ENCODE measurements at places on chromosomes 3 and 15.

GRCh38 chr15:92683511-92683834 is 27.9 kb upstream of the FAM174B start:
- DNase-seq, result no peak

- no peak for DNase-seq
These were observed 112.6 kb downstream of the SQOR start for GRCh38 chr15:45747426-45747825.

GRCh38 chr3:100032243-100032642 is 82.1 kb downstream of the FILIP1L start:
- DNase-seq, result no peak

DNA sequence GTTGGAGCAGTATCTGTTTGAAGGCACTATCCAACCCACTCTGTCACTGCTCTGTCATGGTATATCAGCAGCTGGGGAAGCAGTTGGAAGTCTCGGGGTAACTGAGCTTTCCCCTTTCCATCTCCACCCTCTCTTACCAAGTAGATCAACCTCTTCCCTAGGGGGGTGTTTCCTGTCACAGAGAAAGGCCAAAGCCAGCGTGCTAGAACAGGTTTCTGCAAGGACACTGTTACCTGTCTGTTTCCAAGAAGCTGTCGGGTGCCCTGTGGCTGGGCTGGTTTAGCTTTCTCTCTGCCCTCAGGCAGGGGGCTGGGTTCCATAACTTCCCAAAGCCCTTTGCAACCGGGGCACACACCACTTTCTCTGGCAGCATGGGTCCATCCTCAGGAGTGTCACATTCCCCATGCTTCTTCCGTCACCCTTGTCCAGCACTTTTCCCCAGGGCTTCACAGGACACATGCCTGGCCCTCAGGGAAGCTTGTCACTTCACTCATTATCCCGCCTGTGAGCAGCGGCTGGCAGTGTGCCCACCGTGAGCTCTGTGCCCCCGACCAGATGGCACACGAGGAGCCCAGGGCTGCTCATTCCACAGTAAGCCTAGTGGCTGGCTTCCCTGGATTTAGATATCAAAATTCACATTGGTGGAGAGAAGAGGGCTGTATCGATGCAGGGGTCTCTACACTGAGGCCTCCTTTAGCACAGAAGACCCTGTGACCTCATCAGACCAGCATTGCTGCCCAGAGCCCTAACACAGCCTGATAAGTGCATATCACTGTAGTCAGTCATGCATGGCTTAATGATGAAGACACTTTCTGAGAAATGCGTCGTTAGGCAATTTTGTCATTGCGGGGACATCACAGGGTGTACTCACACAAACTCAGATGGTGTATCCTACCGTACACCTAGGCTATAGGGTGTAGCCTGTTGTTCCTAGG is 205.8 kb downstream of the SLCO3A1 start:
- DNase-seq, result no peak

GRCh38 chr3:126461450-126462070 is 14.1 kb downstream of the ZXDC start:
- DNase-seq, result no peak
